ENCODE measurements at places on chromosomes 13 and 19.

DNA sequence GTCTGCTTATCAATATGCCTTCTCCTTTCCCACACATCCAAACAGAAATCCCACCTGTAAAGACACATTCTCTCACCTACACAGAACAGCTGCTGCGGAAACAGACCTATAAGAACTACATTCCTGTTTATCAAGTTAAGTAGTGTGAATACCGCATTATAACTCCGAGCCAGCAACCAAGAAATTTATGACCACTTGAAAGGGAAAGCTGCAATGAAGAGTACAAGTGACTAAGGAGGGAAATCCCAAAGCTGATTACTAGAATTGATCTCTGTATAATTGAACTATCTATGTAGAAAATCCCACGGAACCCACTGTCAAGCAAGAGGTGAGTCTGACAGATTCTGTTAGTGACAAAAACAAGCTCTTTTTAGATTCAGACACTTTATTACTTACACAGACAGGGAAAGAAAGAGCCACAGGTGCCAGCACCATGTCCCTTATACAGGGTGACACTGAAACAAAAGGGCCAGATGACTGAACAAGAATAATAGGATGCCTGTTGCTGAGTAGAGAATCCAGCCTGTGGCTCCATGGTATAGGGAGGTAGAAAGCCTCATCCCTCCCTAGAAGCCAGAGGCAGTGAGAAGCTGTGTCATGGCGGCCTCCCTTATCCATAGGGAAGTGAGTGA, 1.6 kb upstream of the IGFL4 start:
- no peak for DNase-seq

- peak; percentile 45 for DNase-seq
These were observed 3.7 kb upstream of the CLPTM1 start for GRCh38 chr19:44951179-44952159.

- DNase-seq = no peak
These were observed 375.5 kb upstream of the SLITRK5 start for GRCh38 chr13:87295636-87296035.

DNA sequence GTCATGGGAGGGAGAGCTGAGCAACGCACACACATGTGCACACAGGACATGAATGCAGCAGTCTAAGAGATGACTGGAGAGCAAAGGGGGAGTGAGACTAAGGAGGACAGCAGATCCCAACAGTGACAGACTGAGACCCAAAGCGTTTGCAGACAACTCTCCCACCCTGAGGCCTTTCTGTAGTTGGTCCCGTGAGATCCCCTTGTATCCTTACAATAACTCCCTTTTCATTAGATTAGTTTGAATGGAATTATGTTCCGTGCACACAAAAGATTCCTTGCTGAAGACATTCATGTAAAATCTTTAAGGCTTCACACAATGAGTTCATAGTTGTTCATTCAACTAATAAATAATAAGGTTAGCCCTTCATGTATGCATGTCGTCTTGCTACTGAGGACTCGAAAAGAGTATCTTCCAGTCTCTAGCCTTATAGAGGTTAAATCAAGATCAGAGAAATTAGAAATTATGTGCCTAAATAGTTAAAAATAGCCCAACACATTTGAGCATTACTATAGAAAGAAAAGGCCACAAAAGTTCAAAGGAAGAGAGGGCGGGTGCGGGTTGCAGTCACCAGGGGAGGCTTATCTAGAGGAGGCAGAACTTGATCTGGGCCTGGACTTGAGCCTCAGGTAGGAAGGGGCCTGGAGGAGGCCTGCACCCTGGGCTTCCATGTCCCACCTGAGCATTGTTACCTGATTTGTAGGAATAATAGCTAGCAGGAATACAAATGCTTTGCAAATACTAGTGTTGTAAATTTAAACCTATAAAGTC, 3.1 kb upstream of the GTF3A start:
- no peak for DNase-seq

DNA sequence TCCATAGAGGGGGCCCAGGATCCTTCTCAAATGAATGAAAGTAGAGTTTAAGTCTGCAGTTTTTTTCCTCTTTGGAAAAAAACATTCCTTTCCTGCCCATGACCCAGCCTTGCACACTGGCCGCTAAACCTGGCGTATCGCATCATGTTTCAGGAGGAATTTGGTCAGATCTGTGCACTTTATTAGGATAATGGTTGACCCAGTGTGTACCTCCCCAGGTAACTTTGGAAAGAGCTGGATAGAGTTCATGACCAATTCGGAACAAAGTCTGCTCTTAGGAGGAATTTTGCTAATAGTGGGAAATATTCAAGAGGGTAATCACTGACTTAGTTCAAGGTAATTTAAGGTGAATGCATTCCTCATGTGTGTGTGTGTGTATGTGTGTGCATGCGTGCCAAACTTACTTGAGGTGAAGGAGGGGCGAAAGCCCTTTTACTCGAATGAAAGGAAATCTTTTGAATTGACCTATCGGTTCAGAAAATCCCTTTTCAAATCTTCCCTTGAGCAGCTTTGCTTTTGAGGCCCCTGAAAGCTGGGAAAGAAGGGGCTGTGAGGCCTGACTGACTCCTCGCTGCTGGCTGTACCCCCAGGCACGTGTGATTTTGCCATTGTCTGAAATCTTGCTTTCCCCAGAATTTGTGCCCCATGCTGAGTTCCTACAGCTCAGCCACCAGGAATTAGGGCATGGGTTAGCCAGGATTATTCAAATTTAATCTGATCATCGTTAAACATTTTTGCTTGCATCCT, 46.3 kb downstream of the SIPA1L3 start:
- DNase-seq = no peak

DNA sequence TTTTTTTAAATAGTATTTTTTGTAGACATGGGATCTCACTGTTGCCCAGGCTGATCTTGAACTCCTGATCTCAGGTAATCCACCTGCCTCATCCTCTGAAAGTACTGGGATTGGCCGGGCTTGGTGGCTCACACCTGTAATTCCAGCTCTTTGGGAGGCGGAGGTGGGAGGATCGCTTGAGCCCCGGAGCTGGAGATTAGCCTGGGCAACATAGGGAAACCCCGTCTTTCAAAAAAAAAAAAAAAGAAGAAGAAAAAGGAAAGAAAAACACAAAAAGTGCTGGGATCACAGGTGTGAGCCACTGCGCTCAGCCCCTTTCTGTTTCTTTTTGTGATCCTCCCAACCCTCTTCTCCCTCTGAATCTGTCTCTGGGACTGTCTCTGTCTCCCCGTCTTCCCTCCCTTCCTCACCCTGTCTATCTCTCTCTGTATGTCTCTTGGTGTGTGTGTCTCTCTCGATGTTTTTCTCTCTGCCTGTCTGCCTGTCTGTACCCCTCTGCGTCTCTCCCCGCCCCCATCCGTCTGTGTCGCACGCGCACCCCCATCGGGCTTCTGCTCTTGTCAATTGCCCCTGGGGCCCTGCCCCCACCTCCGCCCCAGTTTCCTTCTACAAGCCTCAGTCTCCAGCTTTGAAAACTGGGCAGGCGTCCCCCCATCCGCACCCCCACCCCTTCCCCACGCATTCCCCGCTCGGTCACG, 540 bp upstream of the ZFP36 start:
- no peak for DNase-seq

GRCh38 chr13:62613819-62614218, 1198.2 kb upstream of the PCDH20 start:
- DNase-seq = no peak

GRCh38 chr13:109671919-109672318, 114.5 kb downstream of the IRS2 start:
- no peak for DNase-seq

DNA sequence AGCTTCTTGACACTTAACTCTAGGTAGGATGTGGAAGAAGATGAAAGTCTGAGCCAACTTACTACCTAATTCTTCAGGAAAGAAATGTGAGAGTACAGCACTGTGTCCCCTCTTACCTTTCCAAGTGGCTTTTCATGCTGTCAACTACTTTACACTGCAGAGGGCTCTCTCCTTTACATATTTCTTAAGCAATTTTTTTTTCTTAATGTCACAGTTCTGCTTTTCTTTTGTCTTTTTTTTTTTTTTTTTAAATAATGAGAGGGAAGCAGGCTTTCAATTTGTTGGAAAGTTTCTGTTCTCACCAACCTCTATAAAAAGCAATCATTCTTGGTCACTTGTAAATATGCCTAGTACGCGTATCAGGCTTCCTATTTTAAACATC, 212.7 kb upstream of the MIR17HG start:
- DNase-seq = no peak

- DNase-seq = no peak
These were observed 576.0 kb downstream of the PCDH17 start for GRCh38 chr13:58207501-58207900.

GRCh38 chr19:34430738-34431625, 2.8 kb downstream of the UBA2 start:
- DNase-seq = no peak

- no peak for DNase-seq
These were observed 56.9 kb downstream of the ZNF726 start for GRCh38 chr19:23971598-23971997.

GRCh38 chr13:114049026-114049425, 75.2 kb upstream of the C13orf46 start:
- no peak for DNase-seq

GRCh38 chr19:55673465-55673864, 1.6 kb upstream of the EPN1 start:
- no peak for DNase-seq

- no peak for DNase-seq
These were observed 143.9 kb downstream of the KATNAL1 start for GRCh38 chr13:30163441-30163840.

- DNase-seq = no peak
These were observed 11.6 kb downstream of the ADPRHL1 start for GRCh38 chr13:113441661-113442060.

DNA sequence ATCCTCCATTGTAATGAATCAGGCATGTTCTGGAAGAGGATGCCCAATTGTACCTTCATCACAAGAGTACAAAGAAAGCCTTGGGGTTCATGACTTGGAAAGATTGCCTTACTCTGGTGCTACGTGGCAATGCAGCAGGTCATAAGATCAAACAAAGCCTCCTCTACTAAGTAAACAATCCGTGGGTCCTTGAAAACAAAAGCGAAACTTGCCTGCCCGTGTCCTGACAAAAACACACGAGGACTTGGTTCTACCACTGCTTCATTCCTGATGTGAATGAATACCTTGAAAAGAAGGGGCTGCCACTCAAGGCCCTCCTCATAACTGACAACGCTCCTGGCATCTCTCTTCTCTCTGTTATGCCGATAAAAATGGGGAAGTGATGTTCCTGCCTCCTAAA, 18.9 kb downstream of the ZNF563 start:
- no peak for DNase-seq

DNA sequence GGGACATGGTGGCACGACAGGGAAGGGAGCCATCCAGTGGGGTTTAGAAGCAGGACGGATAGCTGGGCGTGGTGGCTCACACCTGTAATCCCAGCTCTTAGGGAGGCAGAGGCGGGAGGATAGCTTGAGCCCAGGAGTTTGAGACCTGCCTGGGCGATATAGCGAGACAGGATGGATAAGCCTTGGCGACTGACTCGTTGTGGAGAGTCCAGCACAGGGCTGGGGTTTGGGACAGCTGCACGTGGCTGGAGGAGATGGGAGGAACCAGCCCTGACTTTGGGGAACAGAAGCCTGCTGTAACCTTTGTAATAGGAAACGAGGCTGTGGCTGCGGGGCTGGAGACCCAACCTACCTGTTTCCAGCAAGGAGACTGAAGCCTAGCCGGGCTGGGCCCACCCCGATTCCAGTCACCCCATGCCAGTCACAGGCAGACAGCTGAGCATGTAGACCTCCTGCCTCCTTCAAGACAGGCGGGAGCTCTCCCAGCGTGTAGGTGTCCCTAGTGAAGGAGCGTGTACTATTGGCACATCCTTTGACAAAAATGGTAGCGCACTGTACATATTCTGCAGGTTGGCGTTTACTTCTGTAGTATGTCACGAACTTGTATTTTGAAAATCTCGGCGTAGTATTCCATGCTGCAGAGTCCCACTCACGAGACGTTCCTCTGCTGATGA, 8.0 kb downstream of the LENG1 start:
- DNase-seq = peak; percentile 10

DNA sequence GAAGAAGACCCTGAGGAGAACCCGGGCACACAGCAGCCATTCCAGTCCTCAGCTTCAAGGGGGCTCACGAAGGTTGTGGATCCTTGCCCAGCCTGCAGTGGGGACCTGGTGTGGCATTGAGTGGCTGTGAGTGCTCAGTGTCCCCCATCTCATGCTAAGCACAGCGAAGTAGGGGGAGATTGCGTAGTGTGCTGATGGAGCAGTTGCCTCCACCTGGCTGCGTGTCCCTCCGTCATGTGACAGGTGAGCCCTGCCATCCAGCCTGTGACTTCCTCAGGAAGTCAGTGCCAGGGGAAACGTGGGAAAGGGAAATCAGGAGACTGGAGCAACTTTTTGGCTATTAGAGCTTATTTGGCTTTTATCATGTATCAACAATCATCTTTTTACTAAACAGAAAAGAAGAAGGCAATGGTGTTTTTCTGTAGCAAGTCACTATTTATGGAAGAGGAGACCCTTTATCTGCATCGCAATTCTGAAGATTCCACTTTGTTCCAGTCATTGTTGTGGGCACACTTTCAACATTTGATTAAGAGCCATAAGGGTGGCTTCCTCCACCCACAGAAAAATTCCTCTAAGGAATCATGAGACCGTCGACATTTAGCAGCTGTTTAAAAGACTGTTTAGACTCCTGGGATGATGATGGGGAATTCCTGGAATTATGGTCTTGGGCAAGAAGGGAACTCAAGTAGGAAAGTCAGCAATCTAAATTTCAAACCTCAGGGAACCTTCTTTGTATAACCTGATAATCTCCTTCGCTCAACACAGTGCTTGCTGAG, 126.8 kb upstream of the SPATA13 start:
- no peak for DNase-seq

All from nucleus accumbens (tissue), 56 donors.